ENCODE measurements at places on chromosomes 5 and 9.

DNA sequence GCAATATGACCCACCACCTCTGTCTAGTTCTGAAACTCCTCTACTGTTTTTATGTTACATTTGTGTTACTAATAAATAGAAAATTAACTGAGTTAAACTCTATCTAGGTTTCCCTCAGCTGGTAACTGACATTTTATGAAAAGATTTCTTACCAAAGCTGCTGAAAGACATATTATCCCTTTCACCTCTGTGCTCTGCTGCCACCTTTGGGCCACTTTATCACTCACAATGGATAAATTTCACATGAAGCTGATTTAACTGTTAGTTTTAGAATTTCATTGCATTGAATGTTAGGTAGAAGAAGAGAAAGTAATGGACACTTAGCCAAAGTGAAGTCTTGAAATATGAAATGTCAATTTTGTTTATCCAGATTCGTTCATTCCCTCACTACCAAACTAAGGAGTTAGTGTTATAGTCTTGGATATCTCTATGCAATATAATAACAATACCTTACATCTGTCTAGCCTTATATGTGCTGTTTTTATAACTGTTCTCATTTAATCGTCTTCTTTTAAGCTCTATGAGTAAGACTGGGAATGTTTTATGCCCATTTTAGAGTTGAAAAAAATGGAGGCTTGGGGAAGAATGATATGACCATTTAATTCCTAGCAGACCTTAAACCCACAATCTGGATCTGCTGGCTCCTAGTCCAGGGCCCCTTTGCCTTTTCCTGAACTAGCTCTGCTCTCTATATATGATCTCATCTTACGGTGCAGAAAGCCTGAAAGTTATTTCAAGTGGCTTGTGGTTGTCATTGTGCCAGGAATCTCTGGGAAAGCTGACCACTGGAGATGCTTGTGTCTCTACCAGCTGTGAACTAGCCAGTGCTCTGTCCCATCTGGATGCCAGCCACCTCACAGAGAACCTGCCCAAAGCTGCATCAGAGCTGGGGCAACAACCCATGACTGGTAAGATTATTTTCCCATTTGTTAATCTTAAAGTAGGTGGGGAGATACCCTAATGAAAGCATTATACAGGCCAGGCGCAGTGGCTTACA lies 97.1 kb downstream of the GOLPH3 start:
- DNase-seq, result peak; percentile 52

GRCh38 chr5:142845954-142846398 lies 75.8 kb downstream of the ARHGAP26 start:
- no peak for DNase-seq

GRCh38 chr9:121252104-121252851 lies 15.7 kb upstream of the GSN start:
- no peak for DNase-seq

DNA sequence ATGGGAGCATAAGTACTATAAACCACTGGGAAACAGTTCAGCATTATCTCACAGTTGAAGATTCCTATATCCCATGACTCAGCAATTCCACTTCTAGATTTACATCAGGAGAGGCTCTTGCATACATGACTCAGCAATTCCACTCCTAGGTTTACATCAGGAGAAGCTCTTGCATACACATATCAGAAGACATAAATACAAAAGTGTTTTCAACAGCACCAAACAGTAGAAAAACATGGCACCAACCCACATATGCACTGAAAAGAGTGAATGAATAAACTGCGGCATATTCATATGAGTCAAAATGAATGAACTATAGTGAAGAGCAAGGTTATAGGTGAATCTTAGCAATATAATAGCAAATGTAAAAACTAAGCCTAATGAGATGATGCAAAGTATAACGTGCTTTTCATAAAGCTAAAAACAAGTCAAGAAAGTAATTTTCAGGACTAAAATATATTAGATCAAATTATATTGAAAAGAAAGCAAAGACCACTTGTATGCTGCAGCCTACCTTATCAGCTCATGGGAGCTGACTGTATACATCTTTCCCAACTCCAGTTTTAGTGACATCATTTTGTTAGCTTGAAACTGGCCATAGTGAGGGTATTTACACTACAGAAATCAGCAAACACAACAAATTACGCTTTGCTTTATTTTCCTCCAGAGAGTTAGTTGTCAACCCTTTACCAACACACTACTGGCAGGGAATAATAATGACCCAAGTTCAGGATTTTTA lies 95.8 kb downstream of the ANKRD18B start:
- DNase-seq, result no peak

DNA sequence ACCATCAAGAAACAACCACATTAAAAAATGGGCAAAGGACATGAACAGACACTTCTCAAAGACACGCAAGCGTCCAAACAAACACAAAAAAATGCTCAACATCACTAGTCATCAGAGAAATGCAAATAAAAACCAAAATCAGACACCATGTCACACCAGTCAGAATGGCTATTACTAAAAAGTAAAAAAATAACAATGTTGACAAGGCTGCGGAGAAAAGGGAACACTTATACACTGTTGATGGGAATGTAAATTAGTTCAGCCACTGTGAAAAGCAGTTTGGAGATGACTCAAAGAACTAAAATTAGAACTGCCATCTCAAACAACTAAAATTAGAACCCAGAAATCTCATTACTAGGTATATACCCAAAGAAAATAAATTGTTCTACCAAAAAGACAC lies 80.4 kb downstream of the CAAP1 start:
- DNase-seq, result no peak

DNA sequence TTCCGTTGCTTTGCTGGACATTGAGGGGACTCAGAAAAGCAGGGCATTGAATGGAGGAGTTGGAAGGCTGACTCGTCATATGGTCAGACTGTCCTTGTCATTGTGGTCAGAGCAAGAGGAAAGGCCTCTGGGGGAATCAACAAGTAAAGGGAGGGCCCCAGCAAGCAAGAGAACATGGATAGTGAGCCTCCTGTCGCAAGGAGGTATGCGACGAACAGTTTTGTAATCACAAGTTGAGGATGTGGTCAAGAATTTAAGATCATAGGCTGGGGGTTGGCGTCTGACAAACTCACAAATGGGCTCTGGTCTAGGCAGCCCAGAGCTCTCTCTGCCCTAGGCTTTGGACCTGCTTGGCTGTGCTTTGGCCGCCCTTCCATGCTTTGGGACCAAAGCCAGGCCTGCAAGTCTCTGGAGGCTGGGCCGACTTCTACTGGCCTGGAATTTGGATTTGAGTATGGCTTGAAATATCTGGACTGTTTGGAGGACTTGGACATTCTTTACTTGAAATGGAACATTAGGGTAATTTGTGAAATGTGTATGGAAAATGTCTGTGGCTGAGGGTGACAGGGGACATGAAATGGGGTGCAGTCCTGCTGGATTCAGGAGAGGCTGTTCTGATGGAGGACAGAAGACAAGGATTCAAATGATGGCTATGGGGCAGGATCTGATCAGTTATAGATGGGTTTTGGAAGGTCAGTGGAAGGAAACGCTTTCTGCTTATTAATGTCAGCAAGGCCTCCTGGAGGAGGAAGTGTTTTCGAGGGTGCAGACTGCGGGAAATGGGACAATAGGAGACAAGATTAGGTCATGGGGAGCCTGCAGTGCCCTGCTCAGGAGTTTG lies 19.2 kb upstream of the NDST1 start:
- DNase-seq, result no peak

GRCh38 chr9:20512636-20513035 lies 109.7 kb downstream of the MLLT3 start:
- DNase-seq, result no peak
